8988T (cell line): ENCODE measurements at places on chromosomes 12 and 14.

DNA sequence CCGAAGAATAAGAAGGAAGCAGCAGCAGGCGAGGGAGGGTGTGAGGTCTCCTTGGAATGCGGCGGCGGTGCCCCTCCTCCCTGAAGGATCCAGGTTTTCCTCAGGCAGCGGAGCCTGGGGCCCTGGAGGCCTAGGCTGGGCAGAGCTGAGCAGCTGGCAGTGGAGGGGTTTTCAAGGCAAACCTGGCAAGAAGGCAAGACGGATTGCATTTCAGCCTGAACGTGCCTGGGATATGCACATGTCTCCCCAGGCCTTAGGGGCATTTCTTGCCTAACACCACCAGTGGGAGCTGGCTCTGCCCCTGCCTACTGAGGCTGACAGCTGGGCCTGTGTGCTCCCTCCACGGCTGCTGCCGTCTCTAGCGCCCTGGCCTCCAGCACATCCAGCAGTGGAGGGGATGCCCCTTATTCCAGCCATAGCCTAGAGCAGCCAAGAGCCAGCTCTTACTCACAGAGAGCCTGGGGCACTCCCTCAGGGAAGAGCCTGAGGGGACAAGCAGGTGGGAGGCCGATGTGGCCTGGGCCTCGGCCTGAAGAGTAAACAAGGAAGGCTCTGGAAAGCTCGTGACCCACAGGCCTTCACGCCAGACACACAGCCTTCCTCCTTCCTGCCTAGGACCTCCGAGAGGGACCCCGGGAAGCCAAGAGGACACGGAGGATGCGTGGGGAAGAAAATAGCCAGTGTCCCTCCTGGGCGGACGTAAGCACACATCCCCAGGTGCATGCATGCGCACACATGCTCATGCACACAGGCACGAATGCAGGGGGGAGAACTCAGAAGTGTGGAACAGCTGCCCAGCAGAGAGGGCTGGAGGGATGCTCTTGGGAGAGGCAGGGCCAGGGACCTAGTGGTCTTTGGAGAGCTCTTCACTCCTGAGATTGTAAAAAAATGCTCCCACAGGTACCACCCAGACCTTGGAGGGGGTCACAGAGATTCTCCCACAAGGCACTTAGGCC, 23.0 kb upstream of the EIF2B2 start:
- no peak for DNase-seq

GRCh38 chr12:108173160-108173559, 44.1 kb downstream of the WSCD2 start:
- DNase-seq = no peak

DNA sequence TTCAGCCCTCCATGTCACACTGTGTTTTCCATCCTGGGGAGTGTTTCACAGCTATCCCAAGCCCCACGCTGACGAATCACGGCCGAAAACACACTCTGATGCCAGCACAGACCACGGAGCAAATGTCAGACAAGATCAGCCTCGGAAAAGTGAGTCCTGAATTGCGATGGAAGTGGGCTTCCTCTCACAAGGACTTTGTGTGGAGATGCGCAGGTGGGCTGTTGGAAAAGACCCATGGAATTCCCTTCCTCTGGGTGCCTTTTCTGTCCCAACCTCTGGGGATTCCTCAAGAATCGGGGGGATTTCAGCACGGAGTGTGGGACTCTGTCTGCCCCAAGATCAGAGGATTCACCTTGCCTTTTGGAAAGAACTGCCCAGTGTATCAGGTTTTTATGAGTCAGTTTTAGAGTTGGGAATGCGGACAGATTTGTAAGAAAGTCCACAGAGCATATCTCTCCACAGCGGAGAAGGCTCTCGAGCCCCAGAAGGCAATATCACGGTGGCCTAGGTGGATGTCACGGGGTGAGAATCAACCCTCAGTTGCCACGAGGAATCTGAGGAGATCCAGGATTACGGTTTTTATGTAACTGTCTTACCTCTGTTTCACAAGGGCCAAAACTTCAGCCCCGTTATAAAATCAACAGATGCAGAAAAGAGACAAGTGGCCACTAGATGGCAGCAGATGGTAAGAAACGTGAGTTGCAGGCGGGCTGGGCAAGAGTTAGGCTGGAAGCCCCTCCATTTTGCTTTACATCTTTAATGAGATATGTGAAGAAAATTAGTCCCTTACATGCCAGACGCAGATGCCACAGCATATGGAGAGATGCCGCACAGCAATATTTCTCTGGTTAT, 201.9 kb downstream of the DAD1 start:
- DNase-seq = peak; percentile 43

GRCh38 chr12:132581348-132582057, 28.9 kb downstream of the LRCOL1 start:
- no peak for DNase-seq

GRCh38 chr14:99476864-99477263, 3.8 kb downstream of the SETD3 start:
- DNase-seq = no peak

GRCh38 chr12:96521895-96522682, 32.7 kb downstream of the CFAP54 start:
- no peak for DNase-seq

GRCh38 chr12:12166751-12167150, 96.0 kb downstream of the BCL2L14 start:
- no peak for DNase-seq

DNA sequence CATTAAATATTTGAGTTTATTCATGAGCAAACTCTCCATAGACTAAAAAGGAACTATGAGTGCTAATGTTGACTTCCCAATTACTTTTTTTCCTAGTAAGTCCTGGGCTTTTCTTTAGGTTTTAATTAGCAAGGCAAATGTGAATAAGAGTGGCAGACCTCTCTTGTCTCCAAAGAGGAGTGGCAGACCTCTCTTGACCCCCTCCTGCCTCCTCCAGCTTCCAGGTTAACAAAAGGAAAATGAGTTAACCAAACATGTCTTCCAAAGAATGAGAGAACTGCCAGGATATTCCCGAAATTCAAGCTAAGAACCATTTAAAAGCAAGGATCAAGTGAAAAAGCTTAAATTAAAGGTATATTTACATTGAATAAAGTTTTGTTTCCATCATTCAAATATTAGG, 253.2 kb downstream of the MDGA2 start:
- no peak for DNase-seq

GRCh38 chr14:74267588-74267987, 28.3 kb downstream of the VSX2 start:
- no peak for DNase-seq

- DNase-seq = no peak
Observed at GRCh38 chr12:117526757-117527478, 165.5 kb upstream of the NOS1 start.

GRCh38 chr14:35956376-35957085, 130.4 kb downstream of the BRMS1L start:
- no peak for DNase-seq

- no peak for DNase-seq
Observed at GRCh38 chr12:12121061-12121460, 50.3 kb downstream of the BCL2L14 start.

GRCh38 chr14:92759679-92760523, 11.5 kb upstream of the LGMN start:
- DNase-seq = no peak

GRCh38 chr14:26841920-26842741, 244.3 kb upstream of the NOVA1 start:
- no peak for DNase-seq

DNA sequence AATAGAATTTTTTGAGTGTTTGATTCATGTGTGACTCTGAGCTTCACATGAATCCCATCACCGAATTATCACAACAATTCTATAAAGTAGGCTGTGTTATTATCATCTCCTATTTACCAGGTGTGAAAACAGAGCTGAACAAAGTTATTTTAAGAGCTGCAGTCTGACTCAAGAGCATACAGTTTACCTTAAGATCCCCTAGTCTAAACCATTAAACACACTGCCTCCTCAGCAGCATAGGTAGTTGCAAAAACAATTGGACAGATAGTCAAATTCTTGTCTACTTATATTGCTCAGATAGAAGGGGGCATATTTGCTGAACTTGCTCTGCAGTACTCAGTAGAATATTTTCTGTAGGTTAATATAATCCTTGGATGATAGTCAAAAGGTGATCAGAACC, 219.8 kb upstream of the ATP2B1 start:
- no peak for DNase-seq

GRCh38 chr12:45543887-45544286, 185.6 kb upstream of the ARID2 start:
- peak; percentile 38 for DNase-seq

- DNase-seq = no peak
Observed at GRCh38 chr12:102061096-102061559, 663 bp downstream of the WASHC3 start.

DNA sequence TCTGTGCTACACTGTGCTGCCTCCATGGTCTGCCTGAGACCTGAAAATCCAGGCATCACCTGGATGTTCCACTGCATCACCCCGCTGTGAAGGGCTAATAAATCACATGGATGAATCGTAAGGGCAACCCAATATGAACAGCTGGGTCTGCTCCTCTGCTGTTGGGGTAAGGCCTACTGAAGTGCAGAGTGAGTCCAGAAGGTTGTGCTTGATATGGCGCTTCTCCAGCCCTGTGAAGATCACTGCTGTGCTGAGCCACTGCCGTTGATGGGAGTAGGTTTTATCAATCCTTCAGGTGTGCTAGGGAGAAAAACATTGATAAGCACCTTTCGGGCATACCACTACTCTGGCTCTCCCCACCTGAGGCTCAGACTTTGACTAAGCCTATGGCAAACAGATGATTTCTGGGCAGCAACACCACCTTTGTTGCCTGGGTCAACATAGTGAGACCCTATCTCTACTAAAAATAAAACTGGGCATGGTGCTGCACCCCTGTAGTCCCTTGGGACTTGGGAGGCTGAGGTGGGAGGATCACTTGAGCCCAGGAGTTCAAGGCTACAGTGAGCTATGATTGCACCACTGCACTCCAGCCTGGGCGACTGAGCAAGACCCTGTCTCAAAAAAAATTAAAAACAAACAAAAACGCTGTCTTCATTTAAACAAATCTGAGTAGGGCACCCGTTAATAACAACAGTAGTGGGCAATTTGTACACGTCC, 1.7 kb downstream of the ACVRL1 start:
- DNase-seq = no peak

DNA sequence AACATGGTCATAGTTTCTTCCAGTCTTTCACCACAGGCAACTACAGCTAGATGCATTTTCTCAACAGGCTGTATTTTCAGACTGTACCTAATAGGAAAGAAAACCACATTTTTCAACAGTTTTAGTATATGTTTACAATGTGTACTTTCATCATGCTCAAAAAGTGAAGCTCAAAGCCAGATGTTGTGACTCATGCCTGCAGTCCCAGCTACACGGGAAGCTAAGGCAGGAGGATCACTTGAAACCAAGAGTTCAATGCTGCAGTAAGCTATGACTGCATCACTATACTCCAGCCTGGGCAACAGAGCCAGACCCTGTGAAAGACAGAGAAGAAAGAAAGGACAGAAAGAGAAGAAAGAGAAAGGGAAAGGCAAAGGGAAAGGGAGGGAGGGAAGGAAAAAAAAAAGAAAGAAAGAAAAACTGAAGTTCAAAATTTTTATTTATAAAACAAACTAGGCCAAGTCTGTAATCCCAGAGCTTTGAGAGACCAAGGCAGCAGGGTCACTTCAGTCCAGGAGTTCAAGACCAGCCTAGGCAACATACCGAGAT, 25.5 kb downstream of the GXYLT1 start:
- no peak for DNase-seq

DNA sequence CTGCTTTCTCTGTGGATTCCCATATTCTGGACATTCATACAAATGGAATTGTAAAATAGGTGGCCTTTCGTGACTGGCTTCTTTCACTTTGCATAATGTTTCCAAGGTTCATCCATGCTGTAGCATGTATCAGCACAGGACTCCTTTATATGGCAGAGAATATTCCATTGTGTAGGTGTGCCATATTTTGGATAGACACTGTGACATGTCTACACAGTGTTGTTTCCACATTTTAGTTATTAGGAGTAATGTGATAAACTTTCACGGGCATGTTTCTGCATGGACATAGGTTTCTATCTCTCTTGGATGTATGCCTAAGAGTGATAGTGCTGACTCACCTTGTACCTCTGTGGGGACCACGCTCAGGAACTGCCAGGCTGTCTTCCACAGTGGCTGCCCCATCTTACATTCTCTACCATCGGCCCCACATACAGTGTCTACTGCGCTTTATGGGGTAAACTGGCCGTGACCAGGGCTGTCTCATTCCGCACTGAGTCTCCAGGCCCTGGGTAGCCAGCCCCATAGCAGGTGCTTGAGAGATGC, 7.1 kb upstream of the KRT84 start:
- DNase-seq = no peak

DNA sequence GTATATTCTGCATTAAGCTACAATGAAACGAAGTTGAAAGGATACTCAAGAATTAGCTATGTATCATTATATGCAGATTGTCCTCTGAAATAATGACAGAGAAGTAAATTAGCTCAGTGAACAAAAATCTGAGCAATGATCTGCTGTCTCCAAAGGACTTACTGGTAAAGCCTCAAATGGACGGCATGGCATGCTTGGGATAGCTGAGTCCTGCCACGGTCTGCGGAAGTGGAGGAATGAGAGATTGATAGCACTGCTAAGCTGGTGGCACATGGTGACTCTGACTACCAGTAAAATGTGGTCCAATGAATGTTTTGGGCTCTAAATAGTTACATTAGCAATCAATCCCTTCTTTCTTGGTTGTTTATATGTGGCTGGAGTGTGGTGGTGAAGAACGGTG, 3.7 kb upstream of the DENND5B start:
- no peak for DNase-seq

GRCh38 chr14:102316338-102316742, 3.2 kb upstream of the ZNF839 start:
- no peak for DNase-seq

DNA sequence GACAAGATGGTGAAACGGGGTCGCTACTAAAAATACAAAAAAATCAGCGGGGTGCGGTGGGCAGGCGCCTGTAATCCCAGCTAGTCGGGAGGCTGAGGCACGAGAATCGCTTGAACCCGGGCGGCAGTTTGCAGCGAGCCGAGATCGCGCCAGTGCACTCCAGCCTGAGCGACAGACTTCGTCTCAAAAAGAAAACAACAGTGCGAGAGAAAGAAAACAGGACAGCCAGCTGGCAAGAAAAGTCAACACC, 633 bp upstream of the RNU4-2 start:
- DNase-seq = no peak

- no peak for DNase-seq
Observed at GRCh38 chr12:3407723-3408122, 83.3 kb upstream of the PRMT8 start.

GRCh38 chr12:54926246-54926645, 58.3 kb downstream of the TESPA1 start:
- no peak for DNase-seq

DNA sequence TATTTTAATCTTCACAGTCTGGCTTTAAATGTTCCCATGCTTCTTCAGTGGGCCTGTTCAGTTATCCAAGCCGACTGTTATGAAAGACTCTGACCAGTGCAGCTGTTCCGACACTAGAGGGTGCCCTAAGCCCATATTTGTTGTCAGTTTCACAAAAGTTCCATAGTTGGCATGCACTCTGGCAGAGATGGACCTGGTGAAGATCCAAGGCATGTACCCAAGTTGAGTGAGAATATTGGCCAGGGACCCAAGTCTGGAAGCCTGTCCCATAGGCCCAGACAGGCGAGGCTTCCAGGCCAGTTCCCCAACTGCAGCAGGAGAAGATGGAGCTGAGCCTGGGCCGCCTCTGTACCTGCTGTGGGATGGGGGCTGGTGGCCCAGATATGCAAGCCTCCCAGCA, 27.4 kb upstream of the GUCY2C start:
- DNase-seq = no peak
